ENCODE measurements at places on chromosomes 11 and 22.

- peak; percentile 39 for DNase-seq
Measured at GRCh38 chr11:13465909-13466371, 2.9 kb upstream of the BTBD10 start.

DNA sequence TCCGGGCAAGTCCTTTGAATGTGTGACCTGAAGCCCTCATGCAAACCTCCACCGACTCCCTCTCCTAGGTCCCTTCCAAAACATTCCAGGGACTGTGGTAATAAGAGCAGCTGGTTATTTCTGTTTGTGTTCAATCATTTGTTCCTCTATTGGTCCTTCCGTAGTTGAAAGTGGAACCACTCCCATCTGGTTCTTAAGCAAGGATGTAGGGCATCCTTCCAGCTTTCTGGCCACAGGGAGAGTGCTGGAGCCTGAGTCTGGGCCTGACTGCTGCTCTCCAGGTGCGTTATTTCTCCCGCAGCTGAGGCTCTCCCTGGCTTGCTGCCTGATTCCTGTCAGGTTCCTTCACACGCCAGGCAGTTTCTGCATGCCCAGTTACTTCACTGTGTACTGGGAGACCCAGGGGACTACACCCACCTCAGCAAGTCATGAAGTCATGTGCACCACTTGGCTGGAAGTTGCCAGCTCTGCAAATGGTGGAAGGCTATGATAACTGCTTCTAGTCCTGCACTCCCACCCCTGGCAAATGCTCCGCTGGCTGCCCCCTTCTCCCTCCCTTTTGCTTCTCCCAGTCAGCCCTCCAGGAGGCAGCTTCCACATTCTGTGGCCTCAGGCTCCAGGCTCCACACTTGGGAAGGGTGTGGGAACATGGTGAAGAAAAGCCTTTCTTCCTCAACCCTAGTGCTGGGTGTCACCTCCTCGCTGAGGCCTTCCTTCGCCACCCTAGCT is 4.0 kb upstream of the ALX4 start:
- no peak for DNase-seq

DNA sequence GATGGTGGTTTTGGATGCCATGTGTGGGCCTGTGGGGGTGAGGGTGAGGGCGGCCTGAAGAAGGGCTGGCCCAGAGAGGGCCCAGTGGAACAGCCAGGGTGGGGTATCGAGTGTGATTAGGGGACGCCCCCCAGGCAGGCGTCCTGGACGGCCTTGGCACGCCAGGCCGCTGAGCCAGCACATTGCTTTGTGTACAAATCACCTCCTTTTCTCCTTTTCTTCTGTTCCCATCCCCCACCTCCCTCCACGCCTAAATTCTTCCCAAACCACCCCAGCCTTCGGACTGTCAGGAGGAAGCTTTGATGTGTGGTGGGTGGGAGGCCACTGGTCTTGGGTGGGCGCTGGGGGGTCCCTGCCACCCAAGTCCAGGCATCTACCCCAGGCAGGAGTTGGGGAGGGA is 7.8 kb upstream of the CD248 start:
- no peak for DNase-seq

DNA sequence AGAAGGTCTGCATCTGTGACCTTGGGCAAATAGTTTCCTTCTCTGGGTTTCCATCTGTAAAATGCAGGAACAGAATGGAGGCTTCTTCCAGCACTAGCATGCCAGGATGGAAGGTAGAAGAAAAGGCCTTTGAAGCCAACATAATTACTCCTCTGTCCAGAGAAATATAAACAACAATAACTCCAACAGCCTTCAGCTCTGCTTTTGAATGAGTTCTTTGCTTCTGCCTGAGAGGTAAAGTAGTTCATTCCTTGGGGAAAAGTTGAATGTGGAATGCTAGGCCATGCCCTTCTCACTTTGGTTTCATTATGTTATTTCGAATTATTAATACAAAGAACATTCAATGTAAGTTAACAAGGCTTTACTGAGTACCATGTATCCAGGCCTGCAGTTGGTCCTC is 61.2 kb upstream of the BLID start:
- DNase-seq = no peak

DNA sequence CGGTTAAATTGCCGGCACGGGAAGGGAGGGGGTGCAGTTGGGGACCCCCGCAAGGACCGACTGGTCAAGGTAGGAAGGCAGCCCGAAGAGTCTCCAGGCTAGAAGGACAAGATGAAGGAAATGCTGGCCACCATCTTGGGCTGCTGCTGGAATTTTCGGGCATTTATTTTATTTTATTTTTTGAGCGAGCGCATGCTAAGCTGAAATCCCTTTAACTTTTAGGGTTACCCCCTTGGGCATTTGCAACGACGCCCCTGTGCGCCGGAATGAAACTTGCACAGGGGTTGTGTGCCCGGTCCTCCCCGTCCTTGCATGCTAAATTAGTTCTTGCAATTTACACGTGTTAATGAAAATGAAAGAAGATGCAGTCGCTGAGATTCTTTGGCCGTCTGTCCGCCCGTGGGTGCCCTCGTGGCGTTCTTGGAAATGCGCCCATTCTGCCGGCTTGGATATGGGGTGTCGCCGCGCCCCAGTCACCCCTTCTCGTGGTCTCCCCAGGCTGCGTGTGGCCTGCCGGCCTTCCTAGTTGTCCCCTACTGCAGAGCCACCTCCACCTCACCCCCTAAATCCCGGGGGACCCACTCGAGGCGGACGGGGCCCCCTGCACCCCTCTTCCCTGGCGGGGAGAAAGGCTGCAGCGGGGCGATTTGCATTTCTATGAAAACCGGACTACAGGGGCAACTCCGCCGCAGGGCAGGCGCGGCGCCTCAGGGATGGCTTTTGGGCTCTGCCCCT is 529 bp upstream of the CCND1 start:
- no peak for DNase-seq

DNA sequence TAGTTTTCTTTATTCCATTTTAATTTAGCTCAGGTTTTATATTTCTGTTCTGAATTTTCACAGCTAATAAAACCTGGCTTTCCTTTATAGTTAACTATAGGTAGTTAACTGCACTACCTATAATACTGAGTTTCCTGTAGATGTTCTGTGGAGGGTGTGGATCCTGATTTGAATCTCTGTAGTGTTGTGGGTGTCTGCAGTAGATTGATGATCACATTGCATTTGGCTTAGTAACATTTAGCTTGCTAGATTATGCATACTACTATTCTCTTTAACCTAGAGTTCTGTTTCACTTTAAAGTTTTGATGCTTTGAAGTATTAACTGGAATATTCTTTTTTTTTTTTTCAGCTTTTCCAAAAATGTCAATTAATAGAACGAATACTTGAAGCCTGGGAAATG is 110.1 kb downstream of the PPP6R3 start:
- no peak for DNase-seq

GRCh38 chr22:43269246-43269645 is 73.9 kb downstream of the SCUBE1 start:
- no peak for DNase-seq

DNA sequence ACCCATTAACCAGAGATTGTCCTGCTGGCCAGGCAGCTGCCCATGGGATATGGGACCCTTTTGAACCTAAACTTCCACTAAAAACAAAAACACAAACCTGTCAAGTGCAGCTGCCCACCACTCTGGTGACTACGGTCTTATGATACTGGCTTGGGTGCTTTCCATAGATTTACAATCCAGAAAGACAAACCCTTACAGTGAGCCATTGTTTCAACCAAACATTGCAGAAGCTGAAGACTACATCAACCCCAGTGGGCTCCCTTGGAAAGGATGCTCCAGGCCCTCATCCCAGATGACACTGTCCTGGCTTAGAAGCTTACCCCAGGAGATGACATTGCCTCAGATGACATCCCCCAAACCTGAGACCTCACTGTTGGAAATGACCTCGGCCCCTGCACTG is 56.9 kb upstream of the WNT11 start:
- DNase-seq = no peak

- DNase-seq = peak; percentile 47
Measured at GRCh38 chr11:31340903-31341572, 28.5 kb downstream of the DCDC1 start.

DNA sequence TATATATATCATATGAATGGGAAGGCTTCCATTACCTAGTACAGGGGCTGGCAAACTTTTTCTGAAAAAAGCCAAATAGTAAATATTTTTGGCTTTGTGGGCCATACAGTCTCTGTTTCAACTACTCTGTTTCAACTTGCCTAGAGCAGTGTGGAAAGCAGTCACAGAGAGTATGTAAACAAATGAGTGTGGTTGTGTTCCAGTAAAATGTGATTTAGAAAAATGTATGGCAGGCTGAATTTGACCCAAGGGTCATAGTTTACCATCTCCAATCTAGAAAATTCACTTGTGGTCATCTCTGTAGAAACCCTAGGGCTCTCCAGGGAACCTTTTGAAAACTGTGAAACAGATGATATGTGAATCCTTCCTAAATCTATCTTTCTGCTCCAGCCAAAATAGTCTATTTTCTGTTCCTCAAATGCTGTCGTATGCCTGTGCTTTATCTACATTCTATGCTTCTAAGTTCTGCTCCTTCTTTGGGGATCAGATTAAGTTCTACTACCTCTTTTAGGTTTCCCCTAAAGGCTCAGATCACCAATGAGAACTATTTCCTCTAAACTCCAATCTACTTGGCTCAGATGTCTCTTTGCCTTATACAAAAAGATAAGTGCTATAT is 356.2 kb downstream of the METTL15 start:
- no peak for DNase-seq

DNA sequence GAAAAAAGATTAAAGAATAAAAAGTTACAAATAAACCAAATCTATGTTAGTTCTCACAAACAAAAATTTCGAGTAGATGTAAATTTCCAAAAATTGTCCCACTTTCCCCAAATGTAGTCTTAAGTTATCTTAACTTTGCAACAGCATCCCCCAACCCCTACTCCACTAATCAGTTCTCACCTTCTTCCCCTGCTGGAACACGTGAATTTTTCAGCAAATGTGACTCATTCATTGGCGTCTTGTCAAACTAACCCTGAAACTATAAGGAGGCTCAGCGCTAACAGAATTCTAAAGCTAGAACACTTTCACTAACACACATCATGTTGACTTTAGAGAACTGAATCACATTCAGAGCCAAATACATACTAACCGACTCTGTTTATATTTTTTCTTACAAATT is 46.1 kb downstream of the PHF21A start:
- no peak for DNase-seq

GRCh38 chr11:40879911-40880310 is 579.5 kb downstream of the LRRC4C start:
- DNase-seq = no peak

- DNase-seq = no peak
Measured at GRCh38 chr11:126048197-126048596, 14.5 kb downstream of the CDON start.

GRCh38 chr22:32801537-32802236 is at the start of gene TIMP3:
TIMP3 (plus strand) TSS chr22:32801705; CDS start chr22:32802002, 297 bp downstream.
- peak; percentile 84 for DNase-seq

DNA sequence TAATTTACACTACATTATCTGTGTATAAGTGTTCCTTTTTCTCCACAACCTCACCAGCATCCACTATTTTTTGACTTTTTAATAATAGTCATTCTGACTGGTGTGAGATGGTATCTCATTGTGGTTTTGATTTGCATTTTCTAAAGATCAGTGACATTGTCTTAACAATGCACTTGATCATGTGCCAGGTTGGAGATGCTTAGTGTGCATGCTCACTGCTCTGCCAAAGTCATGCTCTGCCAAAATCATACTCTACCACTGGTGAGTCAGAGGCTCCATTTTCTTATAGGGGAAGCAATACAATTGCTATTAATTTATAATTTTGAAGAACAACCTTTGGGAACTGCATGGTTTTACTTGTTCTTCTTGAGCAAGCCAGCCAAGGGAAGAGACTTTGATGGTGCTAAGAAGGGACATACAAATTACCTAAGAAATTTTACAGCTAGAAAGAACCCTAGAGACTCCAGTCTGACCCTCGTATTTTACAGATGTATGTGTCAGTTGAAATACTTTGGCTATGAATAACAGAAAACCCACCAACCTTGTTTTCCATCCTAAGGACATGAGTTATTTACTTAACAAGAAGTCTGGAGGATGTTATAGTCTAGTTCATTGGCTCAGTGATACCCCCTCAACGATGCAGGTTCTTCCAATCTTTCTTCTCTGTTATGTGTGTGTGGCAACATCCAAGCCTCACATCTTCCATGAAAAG is 368.9 kb downstream of the DDX10 start:
- no peak for DNase-seq

DNA sequence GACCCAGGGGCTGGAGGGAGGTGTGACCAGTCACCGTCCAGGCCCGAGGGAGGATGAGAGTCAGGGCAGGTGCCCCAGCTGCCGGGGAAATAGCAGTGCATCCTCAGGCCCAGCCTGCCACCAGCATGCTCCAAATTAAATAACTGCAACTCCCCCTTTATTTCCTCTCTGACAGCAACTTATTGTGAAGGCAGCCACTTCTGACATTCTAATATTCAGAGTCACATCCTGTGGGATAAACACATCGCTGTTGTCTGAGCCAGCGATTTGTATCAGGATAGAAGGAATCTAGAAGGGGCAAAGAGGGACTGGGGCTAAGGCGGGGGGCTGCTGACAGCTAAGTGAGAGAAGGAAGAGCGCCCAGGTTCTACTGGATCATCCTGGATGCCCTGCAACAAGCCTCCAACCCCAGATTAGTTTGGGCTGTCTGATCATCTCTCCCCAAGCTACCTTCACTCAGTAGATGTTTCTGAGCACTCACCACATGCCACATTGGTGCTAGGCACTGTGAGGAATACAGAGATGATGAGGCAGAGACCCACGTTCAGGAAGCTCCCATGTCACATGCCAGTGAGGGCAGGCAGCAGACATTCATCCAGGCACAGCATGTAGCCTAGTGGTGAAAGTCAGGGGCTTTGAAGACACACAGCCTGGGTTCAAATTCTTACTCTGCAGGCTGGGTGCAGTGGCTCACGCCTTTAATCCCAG is 214.1 kb downstream of the BUD13 start:
- no peak for DNase-seq

DNA sequence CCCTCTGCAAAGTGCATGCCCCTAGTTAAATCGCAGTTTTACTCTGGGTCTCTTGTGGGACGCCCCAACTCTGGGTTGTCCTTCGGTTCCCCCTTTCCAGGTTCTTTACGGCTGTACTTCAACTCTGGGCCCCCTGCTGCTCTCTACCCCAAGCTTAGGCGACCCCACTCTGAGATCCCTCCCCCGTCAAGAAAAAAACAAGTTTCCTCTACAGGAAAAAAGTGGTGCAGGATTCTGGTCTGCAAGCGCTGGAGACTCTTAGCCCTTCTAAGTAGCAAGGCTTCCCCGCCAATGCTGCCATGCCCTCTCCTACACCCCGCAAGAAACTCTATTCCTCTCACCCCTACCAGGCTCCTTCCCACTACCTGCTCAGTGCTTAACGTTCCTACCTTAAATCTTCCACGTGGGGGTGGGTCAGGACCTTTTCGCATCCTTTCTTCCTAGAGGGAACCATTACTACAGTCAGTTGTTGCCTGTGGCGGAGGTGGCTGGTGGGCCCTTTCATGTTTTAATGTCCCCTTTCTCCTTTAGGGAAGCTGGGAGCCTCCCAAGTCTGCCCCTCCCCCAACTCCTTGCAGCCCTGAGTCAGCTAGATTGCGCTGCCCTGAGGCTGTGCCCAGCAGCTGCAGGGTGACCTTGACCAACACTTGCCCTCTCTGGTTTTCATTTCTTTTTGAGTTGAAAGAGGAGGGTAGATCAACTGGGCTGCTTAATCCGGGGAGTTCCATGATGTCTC is 1.4 kb downstream of the NEFH start:
- DNase-seq = no peak

- DNase-seq = peak; percentile 64
Measured at GRCh38 chr11:129881570-129882170, 13.7 kb downstream of the NFRKB start.

GRCh38 chr22:40452730-40453487 is 82.5 kb downstream of the SGSM3 start:
- DNase-seq = no peak
